ENCODE measurements at places on chromosomes 16 and 17.

DNA sequence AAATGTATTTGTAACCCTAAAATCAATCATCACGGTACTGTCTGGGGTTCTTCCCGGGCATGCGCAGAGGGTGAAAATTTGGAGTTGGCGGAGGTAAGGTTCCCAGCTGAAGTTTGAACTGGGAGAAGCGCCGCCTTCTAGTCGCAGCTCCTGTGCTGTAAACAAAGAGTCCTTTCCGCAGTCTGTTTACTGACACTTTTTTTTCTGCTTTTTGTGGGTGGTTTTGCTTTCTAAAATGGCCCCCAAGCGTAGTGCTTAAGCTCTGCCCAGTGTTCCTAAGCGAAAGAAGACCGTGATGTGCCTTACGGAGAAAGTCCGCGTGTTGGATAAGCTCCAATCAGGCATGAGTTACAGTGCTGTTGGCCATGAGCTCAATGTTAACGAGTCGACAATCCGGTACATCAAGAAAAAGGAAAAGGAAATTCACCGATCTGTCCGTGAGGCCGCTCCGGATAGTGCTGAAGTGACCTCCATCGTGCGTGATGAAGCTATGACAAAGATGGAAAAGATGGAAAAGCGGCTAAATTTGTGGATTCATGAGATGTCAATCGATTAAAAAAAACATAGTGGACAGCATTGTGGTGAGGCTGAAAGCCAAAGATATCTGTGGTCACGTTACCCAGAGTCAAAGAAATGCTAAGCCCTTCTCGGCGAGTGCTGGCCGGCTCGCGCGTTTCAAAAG, 570 bp upstream of the CFDP1 start:
- DNase-seq, result no peak

DNA sequence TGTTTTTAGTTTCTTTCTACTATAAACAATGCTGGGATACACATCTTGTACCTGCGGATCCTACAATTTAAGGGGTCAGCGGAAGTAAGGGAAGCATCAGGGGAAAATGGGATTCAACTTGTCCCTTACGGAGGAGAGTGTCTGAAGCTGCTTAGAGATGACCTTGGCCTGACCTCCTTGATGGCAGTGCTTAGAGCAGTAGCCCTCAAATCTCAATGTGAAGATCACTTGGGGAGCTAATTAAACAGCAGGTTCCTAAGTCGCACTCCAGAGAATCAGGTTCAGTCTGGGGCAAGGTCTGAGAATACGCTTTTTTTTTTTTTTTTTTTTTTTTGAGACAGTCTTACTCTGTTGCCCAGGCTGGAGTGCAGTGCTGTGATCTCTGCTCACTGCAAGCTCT, 9.6 kb upstream of the METTL16 start:
- DNase-seq, result no peak

GRCh38 chr16:23826528-23827045, 9.2 kb upstream of the PRKCB start:
- DNase-seq, result no peak

GRCh38 chr17:386141-386876, 33.7 kb upstream of the RPH3AL start:
- DNase-seq, result peak; percentile 56

- no peak for DNase-seq
Measured at GRCh38 chr16:12426122-12426521, 377.6 kb downstream of the CPPED1 start.

DNA sequence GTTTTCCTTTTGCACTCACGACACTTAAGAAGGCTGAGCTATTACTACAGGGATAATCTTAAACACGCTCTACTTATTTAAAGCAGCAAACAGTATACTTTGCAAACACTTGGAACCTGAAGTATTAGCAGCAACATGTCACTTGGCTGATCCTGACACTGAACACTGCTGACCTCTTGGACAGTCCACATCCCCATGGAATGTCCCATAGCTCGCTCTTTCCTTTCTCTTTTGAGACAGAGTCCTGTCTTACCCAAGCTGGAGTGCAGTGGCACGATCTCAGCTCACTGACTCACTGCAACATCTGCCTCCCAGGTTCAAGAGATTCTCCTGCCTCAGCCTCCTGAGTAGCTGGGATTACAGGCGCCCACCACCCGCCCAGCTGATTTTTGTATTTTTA, 26.4 kb downstream of the SMYD4 start:
- no peak for DNase-seq

DNA sequence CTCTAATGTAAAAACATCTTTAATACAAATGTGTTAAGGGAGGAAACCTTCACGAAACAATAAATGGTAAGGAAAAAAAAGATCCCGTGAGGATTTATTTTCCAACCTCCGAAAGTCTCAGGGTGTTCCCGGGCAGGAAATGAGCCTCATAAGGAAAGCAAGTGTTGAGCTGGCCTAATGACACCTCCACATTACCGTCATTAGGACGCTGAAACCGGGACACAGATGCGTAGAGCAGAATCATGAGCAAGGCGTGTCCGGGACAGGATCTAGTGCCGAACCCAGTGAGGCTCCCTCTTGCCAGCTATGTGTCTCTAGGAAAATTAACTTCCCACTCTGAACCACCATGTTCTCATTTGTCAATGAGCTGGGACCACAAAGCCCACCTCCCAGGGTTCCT, 22.7 kb upstream of the CYTH1 start:
- DNase-seq, result no peak

DNA sequence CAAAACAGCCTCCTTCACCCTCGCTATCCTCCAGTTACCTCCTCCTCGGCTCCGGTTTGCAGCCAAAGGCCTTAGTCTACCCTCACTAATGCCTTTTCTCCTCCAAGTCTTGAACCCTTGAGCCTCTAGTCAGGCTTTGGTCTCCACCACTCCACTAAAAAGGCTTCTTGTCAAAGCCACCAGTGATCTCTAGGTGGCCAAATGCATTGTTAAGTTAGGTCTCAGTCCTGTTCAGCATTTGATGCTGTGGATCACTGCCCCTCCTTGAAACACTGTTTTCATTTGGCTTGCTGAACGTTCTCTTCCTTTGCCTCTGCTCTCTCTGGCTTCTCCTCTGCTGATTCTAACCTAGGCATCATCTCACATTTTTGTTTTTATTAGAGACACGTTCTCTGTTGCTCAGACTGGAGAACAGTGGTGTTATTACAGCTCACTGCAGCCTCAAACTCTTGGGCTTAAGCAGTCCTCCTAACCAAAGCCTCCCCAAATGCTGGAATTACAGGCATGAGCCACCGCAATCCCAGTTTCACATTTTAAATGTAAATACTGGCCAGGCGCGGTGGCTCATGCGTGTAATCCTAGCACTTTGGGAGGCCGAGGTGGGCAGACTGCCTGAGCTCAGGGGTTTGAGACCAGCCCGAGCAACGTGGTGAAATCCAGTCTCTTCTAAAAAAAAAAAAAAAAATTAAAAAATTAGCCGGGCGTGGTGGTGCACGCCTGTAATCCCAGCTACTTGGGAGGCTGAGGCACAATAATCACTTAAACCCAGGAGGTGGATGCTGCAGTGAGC, 1.1 kb downstream of the SGF29 start:
- no peak for DNase-seq

DNA sequence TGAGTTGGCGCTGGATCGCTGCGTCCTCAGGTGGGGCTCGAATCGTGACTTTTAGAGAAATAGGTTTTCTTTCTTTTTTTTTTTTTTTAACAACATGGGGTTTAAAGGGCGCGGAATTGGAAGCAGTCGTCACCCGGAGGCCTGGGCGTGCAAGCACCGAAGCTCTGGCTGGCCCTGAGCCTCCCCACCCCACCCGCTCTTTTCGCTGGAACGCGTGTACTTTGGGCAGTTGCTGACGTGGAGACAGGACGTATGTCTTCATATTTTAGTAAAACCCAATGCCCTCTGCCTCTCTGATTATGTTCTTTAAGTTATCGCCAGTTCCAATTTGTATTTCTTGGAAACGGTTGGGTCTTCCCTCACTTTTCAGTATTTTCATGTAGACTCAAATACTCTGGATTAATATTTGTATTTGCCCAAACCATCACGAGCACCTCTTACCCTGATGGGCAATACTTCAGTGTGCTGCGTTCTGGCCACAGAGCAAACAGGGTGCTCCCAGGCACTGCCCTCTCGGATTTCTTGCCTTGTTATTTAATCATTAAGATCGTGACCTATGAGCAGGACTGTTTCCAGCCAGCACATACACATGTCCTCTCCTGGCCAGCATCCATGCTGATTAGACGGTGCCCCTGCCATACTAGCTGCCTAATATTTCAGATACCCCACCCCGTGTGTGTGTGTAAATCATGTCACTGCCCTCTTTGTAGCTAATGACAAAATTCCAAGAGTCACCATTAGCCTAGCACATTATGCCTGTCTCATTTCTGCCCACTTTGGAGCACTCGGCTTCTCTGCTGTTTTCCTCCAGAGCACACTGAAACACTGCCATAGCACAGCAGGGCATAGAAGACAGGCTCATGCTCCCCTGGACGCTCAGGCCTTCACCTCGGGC, 805 bp upstream of the C16orf95 start:
- DNase-seq, result no peak

DNA sequence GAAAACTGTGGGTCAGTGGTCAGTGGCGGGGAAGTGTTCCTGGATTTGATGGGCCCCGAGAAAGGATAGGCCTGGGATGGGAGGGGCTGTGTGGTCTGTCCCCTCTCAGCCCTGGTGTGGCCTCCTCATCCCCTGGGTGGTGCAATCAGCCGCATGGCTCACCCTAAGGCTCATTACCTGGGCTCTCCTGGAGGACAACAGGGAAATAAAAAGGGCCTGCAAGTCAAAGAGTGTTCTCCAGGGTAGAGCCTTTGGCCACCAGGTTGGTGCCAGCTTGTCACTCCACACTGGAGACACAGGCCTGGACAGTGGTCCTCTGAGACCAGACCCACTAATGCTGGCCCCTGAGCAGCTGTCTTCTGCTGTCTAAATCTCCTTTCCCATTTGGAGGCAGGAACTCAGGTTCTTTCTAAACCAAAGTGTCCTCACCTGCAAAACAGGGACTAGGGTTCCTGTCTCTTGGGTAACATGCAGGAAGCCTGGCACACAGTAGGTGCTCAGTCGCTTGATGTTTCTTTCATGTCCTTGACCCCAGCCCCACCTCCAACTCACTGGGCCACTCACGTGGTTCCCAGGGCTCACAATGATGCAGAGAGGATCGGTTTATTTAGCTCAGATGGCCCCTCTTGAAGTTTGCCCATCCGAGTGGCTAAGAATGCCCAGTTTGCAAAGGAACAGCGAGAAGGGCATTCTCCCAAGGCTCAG, 2.4 kb downstream of the NDRG4 start:
- DNase-seq, result no peak

DNA sequence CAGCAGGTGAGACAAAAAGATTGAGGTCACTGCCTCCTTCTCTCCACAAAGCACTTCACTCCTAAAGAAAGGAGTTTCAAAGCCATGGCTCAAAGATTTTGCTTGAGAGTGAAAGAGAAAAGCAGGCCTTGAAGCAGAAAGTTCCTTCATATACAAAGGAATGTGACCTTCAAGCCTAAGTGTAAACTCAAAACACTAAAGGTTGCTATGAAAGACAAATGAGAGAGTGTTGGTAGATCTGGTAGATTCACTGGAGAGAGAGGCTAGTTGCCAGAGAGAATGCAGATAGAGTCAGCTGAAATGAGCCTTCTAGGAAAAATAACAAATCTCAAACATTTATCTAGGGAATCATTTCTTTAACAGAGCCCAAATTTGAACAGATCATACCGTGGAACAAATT, 305.2 kb downstream of the CDH8 start:
- DNase-seq, result no peak

GRCh38 chr16:57134982-57135381, 42.6 kb downstream of the CPNE2 start:
- no peak for DNase-seq

DNA sequence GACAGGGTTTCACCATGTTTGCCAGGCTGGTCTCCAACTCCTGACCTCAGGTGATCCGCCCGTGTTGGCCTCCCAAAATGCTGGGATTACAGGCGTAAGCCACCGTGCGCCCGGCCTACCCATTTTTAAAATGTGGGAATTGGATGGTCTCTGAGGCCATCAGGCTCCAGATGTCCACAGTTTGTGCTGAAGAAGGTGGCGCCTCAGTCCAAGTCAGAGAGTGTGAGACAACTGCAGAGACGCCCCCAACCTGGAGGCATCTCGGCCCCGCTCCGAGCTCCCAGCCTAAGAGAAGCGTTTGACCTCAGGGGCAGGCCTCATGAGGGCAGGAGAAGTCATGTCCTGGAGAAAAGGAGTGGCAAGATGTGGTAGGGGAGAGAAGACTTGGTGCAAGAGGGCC, 146.5 kb downstream of the MRM1 start:
- DNase-seq, result no peak

- DNase-seq, result no peak
Measured at GRCh38 chr17:76753061-76753961, 15.4 kb downstream of the MFSD11 start.

GRCh38 chr17:77300016-77300686, 159.4 kb downstream of the SEC14L1 start:
- DNase-seq, result no peak

DNA sequence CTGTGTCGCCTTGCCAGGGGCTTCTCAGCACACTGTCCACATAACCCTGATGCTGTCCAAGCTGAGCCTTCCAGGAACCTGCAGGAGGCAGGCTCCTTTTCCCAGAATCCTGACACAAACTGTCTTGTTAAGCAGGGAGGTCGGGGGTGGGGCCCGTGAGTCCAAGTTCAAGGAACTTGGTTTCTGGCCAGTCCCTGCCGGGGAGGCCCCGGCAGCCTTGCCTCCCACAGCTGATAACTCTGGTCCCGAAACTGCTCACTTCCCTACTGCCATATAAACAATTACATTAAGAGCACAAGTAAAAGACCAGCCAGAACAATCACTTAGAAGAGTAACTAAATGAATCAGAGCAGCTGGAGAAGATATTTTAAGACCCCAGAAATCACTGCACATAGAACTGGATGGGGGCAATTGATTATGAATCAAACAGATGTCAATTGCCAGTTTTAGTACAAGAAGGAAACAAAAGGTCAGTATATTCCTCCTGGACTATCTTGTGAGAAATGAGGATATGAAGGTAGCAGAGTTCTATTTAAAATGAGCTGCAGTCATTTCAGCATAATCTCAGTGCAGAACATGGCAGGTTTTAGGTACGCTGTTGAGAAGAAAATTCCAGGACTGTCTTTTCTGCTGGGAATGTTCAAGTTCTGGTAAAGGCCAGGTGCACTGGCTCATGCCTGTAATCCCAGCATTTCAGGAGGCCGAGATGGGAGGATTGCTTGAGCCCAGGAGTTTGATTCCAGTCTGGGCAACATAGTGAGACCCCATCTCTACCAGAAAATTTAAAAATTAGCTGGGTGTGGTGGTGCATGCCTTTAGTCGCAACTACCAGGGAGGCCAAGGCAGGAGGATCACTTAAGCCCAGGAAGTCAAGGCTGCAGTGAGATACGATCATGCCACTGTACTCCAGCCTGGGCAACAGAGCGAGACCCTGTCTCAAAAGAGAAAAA, 169.8 kb downstream of the PITPNC1 start:
- no peak for DNase-seq

DNA sequence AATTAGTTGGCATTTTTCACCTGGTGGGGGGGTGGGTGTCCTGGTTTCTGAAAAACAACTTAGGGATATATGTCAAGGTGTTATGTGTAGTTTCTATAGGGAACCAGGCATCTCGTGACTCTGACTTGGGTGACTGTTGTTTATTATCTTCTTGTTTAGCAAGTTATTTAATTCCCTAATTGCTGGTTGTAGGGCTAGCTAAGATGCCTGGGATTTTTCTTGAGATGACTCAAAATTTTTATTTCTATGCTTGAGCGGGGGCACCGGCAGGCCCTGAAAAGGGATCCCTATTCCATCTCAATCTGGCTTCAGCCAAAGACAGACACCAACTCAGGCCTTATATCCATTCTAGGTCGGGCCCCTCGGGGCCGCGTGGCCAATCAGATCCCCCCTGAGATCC, 3.2 kb downstream of the DPH1 start:
- no peak for DNase-seq
